Effector memory CD8-positive, alpha-beta T cell (primary cell): ENCODE measurements at places on chromosomes 13 and 19.

- H3K4me3 ChIP-seq, result no peak overlapping the region
- no peak for DNase-seq
- H3K36me3 ChIP-seq, result no peaks in the 10 kb centered on the region
- H3K27ac ChIP-seq, result no peak overlapping the region
- no peaks in the 10 kb centered on the region for H3K4me1 ChIP-seq
- H3K27me3 ChIP-seq, result no peaks in the 10 kb centered on the region
Measured at GRCh38 chr13:31605076-31605860, 134.1 kb upstream of the RXFP2 start.

GRCh38 chr19:31491242-31491641 lies 142.0 kb upstream of the TSHZ3 start:
- DNase-seq, result no peak
- no peaks in the 10 kb centered on the region for H3K4me1 ChIP-seq
- H3K36me3 ChIP-seq, result peaks cover 4% of the 10 kb centered on the region
- H3K27ac ChIP-seq, result no peak overlapping the region

GRCh38 chr13:87403748-87404432 lies 267.3 kb upstream of the SLITRK5 start:
- no peak for DNase-seq
- no peak overlapping the region for H3K27ac ChIP-seq
- H3K27me3 ChIP-seq, result no peaks in the 10 kb centered on the region
- no peak overlapping the region for H3K4me3 ChIP-seq
- no peaks in the 10 kb centered on the region for H3K36me3 ChIP-seq
- H3K4me1 ChIP-seq, result no peaks in the 10 kb centered on the region

DNA sequence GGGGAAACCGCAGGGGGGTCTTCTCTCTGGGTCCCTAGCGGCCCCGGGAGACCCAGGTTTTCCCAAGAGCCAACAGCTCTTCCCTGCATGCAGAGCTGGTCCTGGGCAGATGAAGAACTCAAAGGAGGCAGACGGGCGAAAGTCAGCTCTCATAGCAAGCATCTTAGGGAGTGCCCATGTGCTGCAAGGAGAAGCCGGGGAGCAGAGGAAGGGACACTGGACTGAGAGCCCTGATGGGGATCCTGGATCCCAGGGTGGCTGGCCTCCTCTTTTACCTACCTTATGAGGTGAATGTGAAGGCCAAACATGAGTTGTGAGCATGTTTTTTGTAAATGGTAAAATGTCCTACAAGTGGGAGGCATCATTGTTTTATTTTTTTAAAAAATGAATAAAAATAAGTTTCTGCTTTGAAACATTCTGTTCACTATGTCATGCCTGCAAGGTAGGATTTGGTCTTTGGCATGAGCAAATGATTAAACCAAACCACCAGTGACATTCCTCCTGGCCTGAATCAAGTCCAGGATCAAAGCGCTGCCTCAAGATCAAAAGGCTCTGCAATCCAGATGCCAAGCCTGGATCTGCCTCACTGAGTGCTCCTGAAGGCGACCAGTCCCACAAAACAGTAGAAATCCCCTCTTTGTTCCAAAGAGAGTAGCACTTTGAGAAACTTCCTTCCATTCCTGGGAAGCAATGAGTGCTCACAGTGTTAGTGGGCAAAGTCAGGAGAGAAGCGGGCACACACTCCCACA lies 92.2 kb upstream of the SERP2 start:
- no peak for DNase-seq
- no peak overlapping the region for H3K4me3 ChIP-seq
- H3K4me1 ChIP-seq, result no peaks in the 10 kb centered on the region
- H3K27me3 ChIP-seq, result peaks cover 94% of the 10 kb centered on the region

DNA sequence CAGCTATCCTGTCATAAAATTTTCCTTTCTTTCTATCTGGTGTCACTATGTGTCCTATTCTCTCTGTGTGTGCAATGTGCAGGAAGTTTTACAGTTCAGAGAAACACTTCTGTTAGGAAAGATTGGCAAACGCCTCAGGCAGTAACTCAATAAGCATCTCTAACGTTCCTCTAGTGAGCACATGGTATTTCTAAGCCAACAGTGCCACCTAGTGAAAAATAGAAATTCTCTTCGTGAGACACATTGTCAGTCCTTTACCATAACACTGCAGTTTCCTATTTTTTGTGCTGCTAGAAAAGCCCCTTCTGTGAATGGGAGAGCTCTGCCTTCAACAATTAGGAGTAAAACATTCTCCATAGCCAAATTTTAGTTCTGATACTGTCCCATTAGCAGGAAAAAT lies 50.7 kb downstream of the ZNF723 start:
- H3K4me3 ChIP-seq, result no peak overlapping the region
- no peaks in the 10 kb centered on the region for H3K4me1 ChIP-seq
- no peak overlapping the region for H3K27ac ChIP-seq
- no peaks in the 10 kb centered on the region for H3K36me3 ChIP-seq
- no peak for DNase-seq
